ENCODE measurements at places on chromosomes 7 and 10. TPM values are rescaled to one million over a fixed set of nuclear protein-coding genes. Genes with fewer than 3 reads are reported as not detected.
A peak's percentile ranks its signal among the peaks of the same experiment; 100 is the strongest.

- H3K27me3 ChIP-seq: peaks cover 44% of the 10 kb centered on the region
- H3K4me3 ChIP-seq: no peak overlapping the region
- peaks cover 19% of the 10 kb centered on the region for H3K4me1 ChIP-seq
- H3K36me3 ChIP-seq: no peaks in the 10 kb centered on the region
These were observed 54.0 kb downstream of the MALSU1 start for GRCh38 chr7:23353172-23353571.

GRCh38 chr7:98907570-98907969 lies 29.2 kb downstream of the TRRAP start:
- H3K36me3 ChIP-seq: peaks cover 61% of the 10 kb centered on the region
- no peaks in the 10 kb centered on the region for H3K27me3 ChIP-seq
- no peak overlapping the region for H3K4me3 ChIP-seq
- H3K4me1 ChIP-seq: no peaks in the 10 kb centered on the region
- no peak overlapping the region for H3K27ac ChIP-seq

DNA sequence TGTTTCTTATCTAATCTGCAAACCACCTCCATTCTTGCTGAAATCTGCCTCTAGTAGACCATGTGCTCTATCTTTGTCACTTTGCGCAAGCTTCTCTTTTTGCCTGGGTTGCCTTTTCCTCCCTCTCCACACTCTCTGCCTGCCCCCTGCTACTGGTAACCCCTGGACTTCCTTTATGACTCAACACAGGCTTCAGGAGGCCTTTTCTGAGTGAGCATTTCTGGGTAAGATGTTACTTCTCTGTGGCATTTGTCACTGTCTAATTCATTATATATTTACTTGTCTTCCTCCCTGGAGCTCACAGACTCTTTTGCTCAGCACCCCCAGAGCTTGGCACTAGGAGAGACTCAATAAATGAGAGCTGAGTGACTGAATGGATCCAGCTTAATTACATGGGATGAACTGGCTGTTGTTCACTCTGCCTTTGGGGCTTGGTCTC lies 8.4 kb downstream of the GOLGA7B start:
- peaks cover 9% of the 10 kb centered on the region for H3K36me3 ChIP-seq
- H3K4me3 ChIP-seq: no peak overlapping the region
- H3K27me3 ChIP-seq: no peaks in the 10 kb centered on the region
- peak overlapping the region; percentile 36 for H3K27ac ChIP-seq

ELMO1 gene
- total RNA-seq: 142 TPM

DNA sequence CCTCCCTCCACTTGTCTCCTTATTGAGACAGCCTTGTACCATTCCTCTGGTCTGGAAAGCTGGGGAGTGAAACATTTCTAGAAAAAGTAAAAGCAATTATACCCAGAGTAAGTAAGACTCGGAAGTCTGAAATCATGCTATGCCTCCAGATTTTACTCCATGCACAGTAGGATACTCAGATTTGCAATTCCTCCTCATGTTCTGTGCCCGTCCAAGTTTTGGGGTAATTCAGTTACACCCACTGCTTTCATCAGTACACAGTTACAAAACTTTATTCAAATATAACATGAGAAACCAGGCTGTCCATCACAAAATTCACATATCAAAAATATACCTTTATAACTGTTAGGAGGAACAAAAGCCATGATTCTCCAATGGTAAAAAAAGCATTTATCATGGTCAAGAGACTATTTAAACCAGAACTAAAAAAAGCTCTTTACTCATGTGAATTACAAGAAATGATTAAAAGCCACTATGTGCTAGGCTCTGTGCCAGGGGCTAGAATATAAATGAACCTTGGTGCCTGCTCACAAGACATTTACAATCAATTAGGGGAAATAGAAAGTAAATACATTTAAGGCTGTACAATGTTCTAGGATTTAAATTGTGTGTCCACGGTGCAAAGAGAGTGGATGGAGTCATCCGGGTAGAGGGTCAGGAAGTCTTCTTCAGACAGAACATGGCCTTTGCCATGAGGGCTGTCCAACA lies 320.2 kb downstream of the ELMO1 start:
- no peak for DNase-seq
- H3K27ac ChIP-seq: no peak overlapping the region
- H3K4me3 ChIP-seq: no peak overlapping the region
- no peaks in the 10 kb centered on the region for H3K4me1 ChIP-seq
- no peaks in the 10 kb centered on the region for H3K27me3 ChIP-seq
- peaks cover 82% of the 10 kb centered on the region for H3K36me3 ChIP-seq

GRCh38 chr7:148856578-148856881 lies 27.6 kb downstream of the EZH2 start:
- no peak overlapping the region for H3K27ac ChIP-seq
- H3K36me3 ChIP-seq: peaks cover 6% of the 10 kb centered on the region
- DNase-seq: no peak
- H3K4me1 ChIP-seq: peaks cover 47% of the 10 kb centered on the region

GRCh38 chr10:43402880-43403452 lies 6.0 kb downstream of the HNRNPF start:
- H3K36me3 ChIP-seq: peaks cover 75% of the 10 kb centered on the region
- H3K4me1 ChIP-seq: peaks cover 64% of the 10 kb centered on the region
- peak overlapping the region; percentile 90 for H3K4me3 ChIP-seq
- no peaks in the 10 kb centered on the region for H3K27me3 ChIP-seq
- DNase-seq: no peak
- H3K27ac ChIP-seq: peak overlapping the region; percentile 22

OPALIN gene
- not detected for total RNA-seq

LIPF gene
- total RNA-seq: not detected
